NCI-H2081 treated with DMSO at 0.1 percent for 48 hours (cell line): ENCODE measurements at places on chromosomes 5 and 9.

GRCh38 chr9:113359385-113359784 is 10.0 kb downstream of the BSPRY start:
- no peak for DNase-seq

GRCh38 chr9:98207606-98208005 is 15.2 kb upstream of the CORO2A start:
- no peak for DNase-seq

DNA sequence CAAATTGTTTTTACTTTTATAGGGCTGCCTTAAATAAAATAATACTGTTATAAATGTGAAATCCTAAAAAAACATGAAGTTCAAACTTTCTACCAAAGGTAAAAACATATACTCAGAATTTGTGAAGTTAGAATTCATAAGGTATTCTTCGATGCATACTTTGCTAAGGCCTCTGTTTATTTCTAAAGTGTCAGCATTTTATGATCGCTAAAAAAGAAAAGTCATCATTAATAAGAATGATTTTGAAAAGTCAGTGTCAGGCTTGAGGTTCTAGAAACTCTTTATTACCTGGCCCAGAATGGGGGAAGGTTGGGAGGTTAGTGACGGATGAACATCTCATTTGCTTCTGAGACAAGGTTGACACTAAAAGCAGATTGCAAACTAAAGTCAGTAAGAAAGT is 26.2 kb upstream of the NADK2 start:
- no peak for DNase-seq

- no peak for DNase-seq
These were observed 12.3 kb downstream of the SARDH start for GRCh38 chr9:133725886-133726285.

DNA sequence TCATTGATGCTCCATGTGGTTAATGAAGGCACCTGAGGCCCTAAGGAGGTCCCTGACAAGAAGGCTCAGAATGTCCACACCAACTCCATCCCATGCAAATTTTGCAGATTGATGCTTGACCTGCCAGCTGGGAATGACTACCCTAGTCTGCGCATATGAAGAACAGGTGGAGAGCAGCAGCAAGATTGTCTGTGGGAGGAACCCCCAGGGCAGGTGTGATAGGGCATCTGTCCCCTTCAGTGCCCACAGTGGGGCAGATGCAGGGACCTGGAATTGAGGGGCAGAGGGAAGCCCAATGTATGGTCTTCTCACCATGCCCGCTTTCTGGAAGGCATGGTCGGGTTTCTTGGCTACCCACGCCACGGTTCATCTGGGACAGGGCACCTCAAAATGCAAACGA is 79.6 kb downstream of the MACROH2A1 start:
- DNase-seq, result no peak

DNA sequence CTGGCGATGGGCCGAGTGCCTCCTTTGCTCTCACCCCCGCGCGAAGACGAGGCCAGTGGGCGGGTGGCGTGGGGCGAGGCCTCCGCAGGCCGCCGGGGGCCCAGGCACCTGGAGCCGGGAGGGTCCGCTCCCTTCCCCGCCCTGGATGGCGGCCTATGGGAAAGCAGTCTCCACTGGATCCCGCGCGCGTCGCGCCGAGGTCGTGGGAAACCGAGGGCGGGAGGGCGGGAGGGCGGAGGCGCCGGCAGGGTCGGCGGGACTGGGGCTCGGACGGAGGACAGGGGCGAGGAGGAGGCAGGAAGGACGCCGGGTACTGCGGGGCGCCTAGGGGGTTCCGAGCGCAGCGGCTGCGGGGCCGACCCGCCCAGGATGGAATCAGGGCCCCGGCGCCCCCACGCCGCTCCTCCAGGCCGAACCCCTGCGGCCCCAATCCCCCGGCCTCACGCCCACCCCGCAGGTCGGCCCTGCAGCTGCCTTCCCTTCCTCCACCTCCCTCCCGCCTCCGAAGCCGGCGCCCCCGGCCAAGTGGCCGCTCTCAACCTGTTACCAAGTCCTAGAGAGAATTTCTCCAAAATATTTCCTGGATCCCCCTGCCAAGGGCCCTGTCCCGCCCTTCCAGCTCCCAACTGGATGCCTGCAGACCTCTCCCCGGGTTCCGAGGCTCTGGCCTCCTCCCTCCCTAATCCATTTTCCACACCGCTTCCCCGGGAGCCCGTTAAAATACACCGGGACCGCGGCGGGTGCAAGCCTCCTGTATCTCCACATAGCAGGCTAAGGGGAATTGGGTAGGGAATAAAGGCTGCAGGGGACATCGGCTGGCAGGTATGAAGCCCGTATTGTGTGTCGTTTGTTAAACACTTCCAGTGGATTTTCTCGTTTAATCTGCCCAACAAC is 146.3 kb downstream of the ERCC6L2 start:
- DNase-seq, result no peak

- no peak for DNase-seq
These were observed 218.0 kb downstream of the MAN2A1 start for GRCh38 chr5:109907731-109908130.
